Activated CD4-positive, alpha-beta T cell treated with anti-CD3 and anti-CD28 coated beads, Interleukin-2, amount 10 ng/mL, durations not matched to agents 7 days and 5 days (primary cell): ENCODE measurements at places on chromosomes 5 and 9.
A peak's percentile ranks its signal among the peaks of the same experiment; 100 is the strongest.

DNA sequence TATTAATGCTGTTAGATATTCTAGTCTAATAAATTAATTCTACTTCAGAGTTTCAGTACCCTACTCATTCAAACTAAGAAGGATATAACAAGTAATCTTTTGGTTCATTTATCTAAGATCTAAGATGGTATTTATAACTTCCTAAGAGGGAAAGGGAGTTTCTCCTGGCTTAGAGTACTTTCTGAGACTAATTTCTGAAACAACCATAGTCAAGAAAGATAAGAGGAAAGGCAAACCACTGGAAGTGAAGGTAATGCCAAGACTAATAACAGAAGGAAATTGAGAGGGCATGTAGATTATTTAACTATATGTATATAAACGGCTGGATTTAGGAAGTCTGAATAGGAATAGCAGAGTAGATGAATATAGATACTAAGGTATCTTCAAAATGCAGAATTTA is 112.4 kb upstream of the ACOT12 start:
- H3K36me3 ChIP-seq, result peaks cover 4% of the 10 kb centered on the region
- no peak for DNase-seq
- no peak overlapping the region for H3K27ac ChIP-seq
- H3K27me3 ChIP-seq, result no peaks in the 10 kb centered on the region

DNA sequence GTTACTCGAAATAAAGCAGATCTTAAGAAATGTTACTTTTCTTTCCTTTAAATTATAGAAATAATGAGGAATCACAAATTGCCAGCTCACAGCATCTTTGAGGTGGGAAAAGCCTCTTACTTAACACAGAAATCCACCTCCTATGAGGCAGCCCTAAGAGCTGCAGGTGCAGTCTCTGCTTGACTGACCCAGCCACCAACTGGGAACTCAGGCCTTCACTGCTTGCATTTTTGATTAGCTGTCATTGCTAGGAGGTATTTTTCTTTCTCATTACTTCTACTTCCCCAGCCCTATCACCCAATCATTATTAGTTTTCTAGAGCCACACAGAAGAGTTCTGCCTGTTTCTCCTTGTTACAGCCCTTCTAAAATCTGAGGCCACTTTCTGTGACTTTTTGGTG is 416.5 kb upstream of the KLF4 start:
- H3K4me3 ChIP-seq, result no peak overlapping the region
- no peak overlapping the region for H3K27ac ChIP-seq
- H3K36me3 ChIP-seq, result no peaks in the 10 kb centered on the region
- H3K27me3 ChIP-seq, result no peaks in the 10 kb centered on the region
- DNase-seq, result no peak

DNA sequence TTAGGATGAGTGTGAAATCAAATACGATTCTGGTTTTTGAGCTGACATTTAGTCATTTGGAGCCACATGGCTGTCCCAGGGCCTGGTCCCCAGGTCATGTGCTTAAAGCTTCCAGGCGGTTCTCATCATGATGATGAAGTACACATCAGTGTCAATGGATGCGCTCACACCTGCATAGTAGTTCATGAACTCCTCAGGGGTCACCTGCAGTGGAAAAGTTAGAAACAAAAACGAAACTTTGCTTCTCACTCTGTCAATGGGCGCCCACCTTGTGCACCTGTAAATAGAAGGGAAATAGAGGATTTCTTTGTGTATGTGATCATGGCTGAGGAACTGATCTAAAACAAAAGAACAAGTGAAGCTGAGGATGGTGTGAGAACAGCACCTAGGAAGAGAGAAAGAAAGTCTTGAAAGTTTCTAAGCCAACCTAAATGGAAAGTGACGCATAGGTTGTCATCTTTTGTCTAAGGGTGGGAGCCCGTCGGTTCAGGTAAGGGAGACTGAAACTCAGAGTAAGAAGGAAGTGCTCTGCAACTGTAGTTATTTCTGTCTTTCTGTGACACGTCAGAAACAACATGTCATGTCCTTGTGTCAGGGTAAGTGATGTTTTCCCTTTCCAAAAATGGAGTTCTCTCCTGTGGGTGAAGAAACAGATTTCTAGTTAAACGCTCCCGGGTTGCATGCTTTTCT is 33.8 kb downstream of the CAPSL start:
- H3K27me3 ChIP-seq, result no peaks in the 10 kb centered on the region
- peak overlapping the region; percentile 85 for H3K27ac ChIP-seq
- peaks cover 23% of the 10 kb centered on the region for H3K36me3 ChIP-seq
- peaks cover 77% of the 10 kb centered on the region for H3K4me1 ChIP-seq

GRCh38 chr5:74400067-74400466 is 240.5 kb downstream of the ENC1 start:
- H3K27me3 ChIP-seq, result no peaks in the 10 kb centered on the region
- H3K4me1 ChIP-seq, result peaks cover 1% of the 10 kb centered on the region

GRCh38 chr5:138843316-138844124 is 31.6 kb downstream of the LRRTM2 start:
- peaks cover 1% of the 10 kb centered on the region for H3K27me3 ChIP-seq
- no peak overlapping the region for H3K27ac ChIP-seq
- H3K4me3 ChIP-seq, result no peak overlapping the region
- DNase-seq, result no peak
- H3K4me1 ChIP-seq, result peaks cover 3% of the 10 kb centered on the region
